Activated CD8-positive, alpha-beta memory T cell treated with anti-CD3 and anti-CD28 coated beads for 48 hours (primary cell): ENCODE measurements at places on chromosomes 6 and 20.

GRCh38 chr6:25612666-25613065, 39.3 kb upstream of the SCGN start:
- DNase-seq: no peak

DNA sequence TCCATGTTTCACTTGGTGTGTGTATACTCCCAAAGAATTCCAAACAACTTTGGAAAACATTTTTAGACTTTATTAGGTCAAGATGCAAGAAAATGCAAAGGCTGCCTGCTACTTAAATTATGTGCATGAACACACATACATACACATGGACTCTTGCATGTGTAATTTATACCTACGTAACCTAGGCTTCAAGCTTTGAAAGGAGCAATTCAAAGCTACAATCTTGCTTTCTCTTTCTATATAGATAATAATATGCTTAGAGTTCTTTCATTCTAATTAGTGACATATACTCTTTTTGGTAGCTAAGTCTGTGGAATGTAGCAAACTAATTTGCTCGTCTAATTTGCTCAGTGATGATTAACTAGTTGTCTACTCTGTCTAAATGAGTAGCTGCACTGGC, 146.5 kb downstream of the EPHA7 start:
- DNase-seq: no peak

DNA sequence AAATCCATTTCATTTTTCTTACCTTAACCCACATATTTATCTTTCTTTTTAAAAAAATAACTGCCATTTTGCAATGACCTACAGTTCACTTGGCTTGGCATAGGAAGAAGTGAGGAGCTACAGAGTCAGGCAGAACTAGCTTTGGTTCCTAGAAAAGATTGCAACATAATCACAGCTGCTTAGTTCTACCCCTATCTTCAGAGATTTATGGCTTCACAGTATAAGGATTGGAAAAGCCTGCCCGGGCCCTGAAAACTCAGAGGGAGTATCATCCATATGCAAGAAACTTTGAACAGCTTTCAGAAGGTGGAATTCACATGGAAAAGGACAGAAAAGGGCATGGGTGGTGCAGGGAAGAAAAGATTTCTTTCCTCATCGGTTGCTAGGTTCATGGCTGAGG, 774.3 kb upstream of the CHD6 start:
- DNase-seq: no peak

DNA sequence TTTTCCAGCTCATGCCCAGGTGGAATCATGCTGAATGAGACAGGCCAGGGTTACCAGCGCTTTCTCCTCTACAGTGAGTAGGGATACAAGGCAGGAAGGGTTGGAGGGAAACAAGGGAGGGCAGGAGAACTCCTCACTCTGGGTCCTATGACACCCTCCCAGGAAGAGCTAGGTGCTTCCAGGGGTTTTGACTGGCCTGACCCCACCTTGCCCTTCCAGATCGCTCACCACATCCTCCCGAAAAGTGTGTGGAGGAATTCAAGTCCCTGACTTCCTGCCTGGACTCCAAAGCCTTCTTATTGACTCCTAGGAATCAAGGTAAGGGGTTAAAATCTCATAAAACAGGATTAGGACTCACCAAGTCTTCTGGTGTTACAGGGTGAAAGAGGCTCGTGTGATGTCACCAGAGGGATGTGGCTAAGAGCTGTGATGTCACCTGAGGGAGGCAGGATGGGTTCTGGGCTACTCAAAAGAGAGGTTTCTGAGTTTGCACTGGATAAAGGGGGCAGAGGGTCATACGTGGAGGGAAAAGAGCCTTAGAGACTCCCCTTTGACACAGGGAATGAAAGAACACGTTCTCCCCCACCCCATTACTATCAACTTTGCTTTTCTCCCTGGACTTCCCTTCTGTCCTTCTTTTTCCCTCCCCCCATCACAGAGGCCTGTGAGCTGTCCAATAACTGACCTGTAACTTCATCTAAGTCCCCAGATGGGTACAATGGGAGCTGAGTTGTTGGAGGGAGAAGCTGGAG, 1.9 kb downstream of the APOM start:
- DNase-seq: no peak

GRCh38 chr6:71510057-71510713, 221.6 kb downstream of the OGFRL1 start:
- DNase-seq: no peak

DNA sequence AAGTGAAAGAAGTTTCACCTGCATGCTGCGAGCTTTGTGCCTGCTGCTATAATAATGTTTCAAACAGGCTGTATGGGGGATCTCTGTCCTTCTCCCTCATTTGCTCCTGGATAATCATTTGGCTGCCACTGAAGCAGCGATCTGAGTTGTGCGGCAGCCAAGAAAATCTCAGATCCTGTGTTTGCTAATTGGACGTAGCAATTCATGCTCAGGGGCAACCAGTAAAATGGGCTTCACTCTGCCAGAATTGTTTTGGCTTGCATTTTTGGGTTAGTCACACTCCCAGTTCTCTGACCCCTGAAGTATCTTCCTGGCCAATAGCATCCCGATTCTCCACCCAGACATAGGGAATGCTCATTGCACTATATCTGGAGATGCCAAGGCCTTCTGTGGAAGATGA, 13.7 kb upstream of the STXBP5 start:
- no peak for DNase-seq

- no peak for DNase-seq
Observed at GRCh38 chr20:36217226-36217625, 19.1 kb upstream of the AAR2 start.

GRCh38 chr20:5482791-5483190, 166.0 kb upstream of the PROKR2 start:
- no peak for DNase-seq

GRCh38 chr6:10883312-10884244, 1.7 kb upstream of the GCM2 start:
- no peak for DNase-seq

- DNase-seq: no peak
Observed at GRCh38 chr6:15431762-15432483, 186.1 kb downstream of the JARID2 start.

GRCh38 chr6:43336382-43336781, 27.8 kb upstream of the CRIP3 start:
- DNase-seq: no peak

GRCh38 chr6:116238083-116238482, 15.8 kb downstream of the TSPYL4 start:
- no peak for DNase-seq

- no peak for DNase-seq
Observed at GRCh38 chr6:30192076-30192475, 21.1 kb downstream of the TRIM26 start.

DNA sequence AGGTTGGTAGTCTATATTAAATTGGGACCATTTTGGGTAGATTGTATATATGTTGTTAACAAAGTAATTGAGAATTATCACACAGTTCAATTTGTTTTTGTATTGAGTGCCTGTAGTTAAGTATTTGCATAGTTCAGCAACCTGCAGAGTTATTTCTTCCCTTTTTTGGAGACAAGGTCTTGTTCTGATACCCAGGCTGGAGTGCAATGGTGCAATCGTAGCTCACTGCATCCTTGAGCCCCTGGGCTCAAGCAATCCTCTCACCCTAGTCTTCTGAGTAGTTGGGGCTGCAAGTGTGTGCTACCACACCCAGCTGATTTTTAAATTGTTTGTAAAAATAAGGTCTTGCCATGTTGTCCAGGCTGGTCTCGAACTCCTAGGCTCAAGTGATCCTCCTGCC, 250.5 kb downstream of the UTRN start:
- DNase-seq: no peak

GRCh38 chr6:90368601-90369000, 72.0 kb upstream of the BACH2 start:
- DNase-seq: no peak

- no peak for DNase-seq
Observed at GRCh38 chr20:61684136-61684535, 381.5 kb downstream of the TAF4 start.
